ENCODE measurements at places on chromosomes 6 and 20.

DNA sequence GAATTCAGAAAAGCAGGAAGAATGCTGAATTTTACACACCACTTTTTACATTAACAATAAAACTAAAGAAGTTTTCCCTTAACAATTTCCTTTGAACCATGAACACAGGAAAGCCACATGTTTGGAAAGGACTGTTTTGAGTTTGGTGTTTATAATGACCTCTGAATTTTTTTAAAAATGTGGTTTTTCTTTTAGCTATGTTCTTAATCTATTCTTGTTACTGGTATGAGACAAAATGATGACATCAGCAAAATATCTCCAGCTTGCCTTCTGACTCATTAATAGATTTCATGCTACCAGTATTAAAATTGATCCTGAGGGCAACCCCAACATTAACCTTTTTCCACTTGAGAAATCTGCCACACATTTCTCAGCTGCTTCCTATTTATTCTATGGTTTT is 217.5 kb upstream of the THEMIS start:
- DNase-seq: no peak

- DNase-seq: peak; percentile 14
Measured at GRCh38 chr6:113936093-113936934, 34.6 kb downstream of the HDAC2 start.

DNA sequence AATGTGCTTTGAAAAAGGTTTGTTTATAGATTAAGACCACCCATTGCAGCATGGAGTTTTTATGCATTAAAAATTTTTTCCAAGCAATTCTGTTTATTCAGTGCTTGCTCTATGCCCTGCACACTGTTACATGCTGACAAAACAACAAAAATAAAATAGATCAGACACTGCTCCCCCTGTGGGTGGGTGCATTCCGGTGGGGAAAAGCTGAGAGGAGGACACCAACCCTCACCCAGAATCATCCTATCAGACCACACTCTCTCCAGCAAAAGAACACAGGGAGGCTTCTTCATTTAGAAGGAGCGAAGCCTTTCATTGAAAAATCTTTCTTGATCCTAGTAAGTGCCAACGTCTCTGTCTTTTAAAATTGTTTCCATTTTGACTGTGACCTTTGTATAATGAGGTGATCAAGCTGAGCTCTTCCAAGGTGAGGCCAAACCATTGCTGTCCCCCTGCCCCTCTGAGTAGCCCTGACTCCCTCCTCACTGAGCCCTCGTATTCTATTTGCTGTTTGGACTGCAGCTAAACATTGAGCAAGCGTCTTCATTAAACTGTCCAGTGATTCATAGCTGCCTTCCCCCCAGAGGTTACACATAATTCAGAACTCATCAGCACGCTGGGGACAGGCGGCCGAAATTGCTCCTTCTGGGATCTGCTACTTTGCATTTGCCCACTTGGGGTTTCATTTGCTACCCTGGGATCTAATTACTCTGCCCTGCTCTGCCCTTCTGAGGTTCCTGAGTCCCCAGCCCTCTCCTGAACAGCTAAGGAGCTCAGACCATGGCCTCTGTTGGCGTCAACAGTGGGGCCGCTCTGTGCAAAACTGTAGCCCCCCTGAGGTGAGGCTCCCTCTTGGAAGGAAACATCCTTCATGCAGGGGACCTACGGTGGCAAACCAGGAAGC is 102.4 kb downstream of the F13A1 start:
- DNase-seq: no peak

- DNase-seq: no peak
Measured at GRCh38 chr6:147109707-147110106, 94.5 kb upstream of the STXBP5 start.

- peak; percentile 89 for DNase-seq
Measured at GRCh38 chr20:13259921-13260320, 38.8 kb downstream of the ISM1 start.

All from NCI-H1417 (cell line).